Right ventricle myocardium inferior (tissue), 1 donor: ENCODE measurements at places on chromosomes 2 and 18.
A peak's percentile ranks its signal among the peaks of the same experiment; 100 is the strongest.

GRCh38 chr18:31050635-31051034 lies 8.1 kb upstream of the DSC3 start:
- DNase-seq: no peak

- peak; percentile 68 for DNase-seq
Measured at GRCh38 chr2:137706786-137707613, 257.3 kb upstream of the HNMT start.

DNA sequence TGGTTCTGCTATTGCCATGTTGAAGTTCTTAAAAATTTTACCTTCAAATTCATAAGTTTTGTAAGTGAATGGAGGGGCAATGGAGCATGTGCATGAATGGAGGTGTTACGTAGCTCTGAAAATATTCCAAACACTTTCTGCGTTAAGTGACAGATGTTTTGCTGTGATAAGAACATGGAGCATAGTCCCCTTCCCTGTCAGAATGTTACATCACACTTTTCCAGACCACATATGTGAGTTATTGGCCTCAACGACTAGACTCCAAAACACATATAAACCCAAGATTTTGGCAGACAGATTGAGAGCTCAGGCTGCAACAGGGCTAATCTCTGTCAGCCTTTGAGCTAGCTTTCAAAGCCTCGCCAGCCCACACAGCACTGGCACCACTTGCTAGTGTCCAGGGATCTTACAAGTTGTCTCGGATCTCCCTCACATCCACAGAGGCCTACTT lies 27.2 kb upstream of the MFSD6 start:
- DNase-seq: no peak

GRCh38 chr2:151120011-151120410 lies 141.7 kb downstream of the RBM43 start:
- DNase-seq: no peak

- no peak for DNase-seq
Measured at GRCh38 chr18:61628085-61628484, 264.7 kb downstream of the RNF152 start.

DNA sequence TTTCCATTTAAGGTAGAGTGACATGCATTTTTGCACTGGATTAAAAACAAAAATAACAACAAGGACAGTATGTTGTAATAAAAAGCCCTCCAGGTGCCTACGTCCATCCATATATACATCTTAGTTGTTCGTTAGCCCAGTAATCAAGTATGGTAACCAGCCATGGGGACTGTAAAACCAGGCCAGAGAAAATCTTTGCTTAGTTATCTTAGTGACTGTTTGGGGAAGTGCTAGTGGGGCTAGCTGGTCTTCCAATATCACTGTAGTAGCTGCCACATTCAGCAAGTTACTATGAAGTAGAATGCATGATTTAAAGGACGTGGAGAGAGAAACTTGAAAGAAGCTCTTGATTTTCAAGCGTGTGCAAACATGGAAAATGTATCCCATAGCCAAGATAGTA lies 95.9 kb upstream of the STON1 start:
- DNase-seq: no peak

DNA sequence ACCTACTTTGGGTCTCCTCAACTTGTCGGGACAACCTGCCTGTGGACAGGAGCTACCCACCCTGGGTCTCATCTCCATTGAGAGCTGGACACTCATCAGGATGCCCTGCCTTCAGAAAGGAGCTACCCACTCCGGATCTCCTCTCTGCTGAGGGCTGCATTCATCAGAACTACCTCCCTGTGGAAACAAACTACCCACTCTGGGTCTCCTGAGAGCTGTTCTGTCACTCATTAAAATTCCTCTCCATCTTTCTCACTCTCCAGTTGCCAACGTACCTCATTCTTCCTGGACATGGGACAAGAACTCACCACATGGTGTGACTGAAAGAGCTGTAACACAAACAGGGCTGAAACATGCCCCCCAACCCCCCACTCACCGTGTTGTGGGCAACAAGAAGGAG lies 22.5 kb upstream of the UBE2F start:
- DNase-seq: no peak

- no peak for DNase-seq
Measured at GRCh38 chr2:108385411-108386071, 7.8 kb downstream of the SULT1C4 start.

GRCh38 chr2:230717600-230717999 lies 5.0 kb downstream of the CAB39 start:
- no peak for DNase-seq

GRCh38 chr2:206840999-206841398 lies 75.6 kb downstream of the FASTKD2 start:
- DNase-seq: no peak

- no peak for DNase-seq
Measured at GRCh38 chr2:39413063-39413737, 23.9 kb downstream of the MAP4K3 start.

DNA sequence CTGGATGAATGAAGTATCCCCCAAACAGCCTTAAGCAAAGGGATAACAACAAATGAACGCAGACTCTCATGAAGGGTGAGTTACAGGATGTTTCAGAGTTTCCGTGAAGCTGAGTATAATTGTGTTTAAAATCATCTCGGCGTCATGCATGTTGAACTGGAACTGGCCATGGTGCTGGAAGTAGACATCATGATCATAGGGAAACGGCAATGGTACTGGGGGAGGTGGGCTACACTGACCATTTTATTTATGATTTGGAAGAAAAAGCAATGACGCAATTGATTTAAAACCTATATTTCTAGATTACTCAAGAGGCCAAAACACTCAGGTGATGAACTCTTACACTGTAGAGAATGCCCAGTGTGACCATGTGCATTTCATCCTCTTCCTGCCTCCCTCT lies 387.9 kb upstream of the MYT1L start:
- DNase-seq: no peak

DNA sequence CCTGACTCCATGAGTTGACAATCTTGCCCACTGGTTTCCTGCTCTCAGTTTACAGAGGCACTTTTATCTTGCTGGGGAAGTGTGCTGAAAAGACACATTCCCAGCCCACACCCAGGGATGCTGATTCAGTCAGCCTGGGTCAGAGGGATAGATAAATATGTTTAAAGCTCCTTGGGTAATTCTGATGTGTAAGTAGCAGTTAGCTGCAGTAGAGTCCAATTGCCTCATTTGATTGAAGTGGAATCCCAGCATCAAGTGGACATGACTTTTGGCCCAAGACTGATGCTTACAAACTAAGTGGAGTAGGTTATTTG lies 29.4 kb downstream of the PSD4 start:
- no peak for DNase-seq

- no peak for DNase-seq
Measured at GRCh38 chr2:62441824-62442223, 64.2 kb downstream of the TMEM17 start.

- no peak for DNase-seq
Measured at GRCh38 chr2:70643715-70644114, 90.1 kb upstream of the TGFA start.

DNA sequence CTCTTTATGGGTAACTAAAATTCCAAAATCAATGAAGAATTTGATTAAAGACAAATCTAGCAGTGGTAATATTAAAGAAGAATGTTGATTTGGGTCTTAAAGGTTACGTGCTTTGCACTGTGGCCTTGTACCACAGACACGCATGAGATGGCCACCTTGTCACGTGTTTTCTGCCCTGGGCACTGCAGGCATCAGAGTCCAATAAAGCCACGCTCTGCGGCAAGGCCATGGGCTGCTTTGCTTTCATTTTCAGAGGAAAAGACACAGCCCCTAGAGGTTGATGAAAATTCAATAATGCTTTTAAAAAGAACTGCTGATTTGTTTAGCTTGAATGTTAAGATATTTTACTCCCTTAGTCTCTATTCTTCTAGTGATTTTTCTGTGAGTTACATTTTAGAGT lies 30.4 kb downstream of the AOX1 start:
- no peak for DNase-seq

DNA sequence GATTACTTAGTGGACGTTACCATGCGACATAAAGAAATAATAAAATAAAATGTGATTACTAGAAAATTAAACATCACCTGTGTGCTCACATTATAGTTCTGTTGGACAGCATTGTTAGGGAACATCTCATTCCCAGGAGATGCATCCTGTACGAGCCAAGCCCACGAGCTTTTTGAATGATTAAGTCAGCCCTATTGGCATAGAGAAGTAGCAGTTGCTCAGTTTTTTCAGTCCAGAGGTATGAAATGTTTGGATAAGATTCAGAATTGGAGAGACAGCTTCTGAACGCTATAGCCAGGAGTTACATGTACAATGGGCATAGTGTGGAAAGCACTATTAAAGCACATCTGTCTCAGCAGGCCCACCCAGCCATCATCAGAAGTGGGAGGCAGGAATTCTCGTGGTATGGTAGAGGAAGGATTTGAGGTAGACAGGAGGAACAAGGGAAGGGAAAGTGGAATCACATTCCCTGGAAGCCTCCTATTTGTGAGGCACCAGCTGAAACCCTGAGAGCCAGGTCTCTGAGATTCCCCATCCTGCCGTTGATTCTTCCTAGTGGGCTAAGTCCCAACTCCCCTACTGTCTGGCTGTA lies 8.6 kb downstream of the SPATS2L start:
- DNase-seq: no peak

DNA sequence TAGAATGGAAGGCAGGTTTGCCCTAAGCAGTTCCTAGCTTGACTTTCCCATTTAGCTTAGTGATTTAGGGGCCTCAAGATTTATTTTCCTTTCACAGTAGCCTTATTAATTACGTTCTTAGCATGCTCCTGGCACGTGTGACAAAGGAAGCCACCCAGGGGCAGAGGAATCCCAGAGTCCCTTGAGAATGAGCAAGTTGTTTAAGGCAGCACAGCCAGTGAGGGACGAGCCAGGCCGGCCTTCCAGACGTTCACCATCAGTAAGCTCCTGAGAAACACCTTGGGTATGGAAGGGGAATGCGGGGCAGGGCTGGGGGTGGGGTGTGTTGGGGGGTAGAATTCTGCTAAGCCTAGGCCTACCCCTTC lies 76.3 kb downstream of the SOWAHC start:
- no peak for DNase-seq

GRCh38 chr2:98736464-98736889 lies 5.5 kb upstream of the MGAT4A start:
- DNase-seq: no peak
